NCI-H345 (cell line): ENCODE measurements at places on chromosomes 5 and 9.
A peak's percentile ranks its signal among the peaks of the same experiment; 100 is the strongest.

DNA sequence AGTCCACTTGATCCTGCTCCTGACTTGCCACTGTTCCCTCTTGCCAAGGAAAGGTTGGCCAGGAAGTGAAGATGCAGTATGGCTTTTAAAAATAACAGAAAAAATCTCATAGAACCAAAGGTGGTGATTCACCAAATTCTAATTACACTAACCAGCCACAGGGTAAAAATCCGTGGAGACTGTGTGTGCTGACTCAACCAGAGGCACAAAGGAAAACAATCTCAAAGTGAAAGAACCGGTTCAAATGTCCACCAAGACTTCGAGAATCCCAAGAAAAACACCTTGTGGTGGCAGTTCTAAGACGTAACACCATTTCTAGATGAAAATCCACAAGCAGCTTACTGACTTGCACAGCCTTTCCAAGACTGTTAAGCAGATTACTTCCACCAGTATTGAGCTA is 279.1 kb downstream of the TLE1 start:
- no peak for DNase-seq

DNA sequence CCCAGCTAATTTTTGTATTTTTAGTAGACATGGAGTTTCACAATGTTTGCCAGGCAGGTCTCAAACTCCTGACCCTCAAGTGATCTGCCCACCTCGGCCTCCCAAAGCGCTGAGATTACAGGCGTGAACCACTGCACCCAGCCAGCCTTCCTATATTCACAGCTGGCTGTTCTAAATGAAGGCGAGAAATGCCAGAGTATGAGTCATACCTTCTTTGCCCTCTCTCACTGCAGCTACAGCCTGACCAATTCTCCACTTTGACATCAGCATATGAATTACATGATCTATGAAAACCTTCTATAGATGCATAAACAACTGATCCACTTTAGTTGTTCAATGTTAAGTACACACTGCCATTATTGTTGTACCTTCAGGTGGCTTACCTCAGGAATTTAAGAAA is 14.5 kb downstream of the APTX start:
- no peak for DNase-seq

GRCh38 chr9:110659891-110660541 is 8.6 kb upstream of the MUSK start:
- DNase-seq: no peak

DNA sequence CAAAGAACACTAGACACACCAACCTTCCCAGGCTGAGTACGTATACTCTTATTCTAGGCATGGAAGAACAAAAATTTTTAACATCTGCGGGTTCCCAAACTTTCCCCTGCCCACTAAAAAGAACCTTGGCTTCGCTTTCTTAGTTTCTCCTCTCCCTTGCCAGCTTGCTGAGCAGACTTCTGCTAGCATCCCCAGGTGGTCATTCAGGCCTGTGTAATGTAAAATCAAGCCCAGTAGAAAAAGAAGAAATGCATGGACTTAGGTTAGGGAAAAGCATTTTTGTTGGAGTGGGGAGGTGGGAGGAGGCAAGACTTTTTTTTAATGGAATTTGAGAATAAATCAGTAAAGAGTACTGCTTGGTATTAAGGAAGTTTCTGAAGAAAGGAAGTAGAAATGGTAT is 331.0 kb upstream of the TLE4 start:
- no peak for DNase-seq

GRCh38 chr9:96186591-96187011 is 115.4 kb downstream of the HSD17B3 start:
- DNase-seq: no peak

GRCh38 chr9:84230355-84231145 is 110.0 kb downstream of the SLC28A3 start:
- no peak for DNase-seq

- DNase-seq: no peak
These were observed 48.4 kb upstream of the SUSD3 start for GRCh38 chr9:93010056-93010455.

DNA sequence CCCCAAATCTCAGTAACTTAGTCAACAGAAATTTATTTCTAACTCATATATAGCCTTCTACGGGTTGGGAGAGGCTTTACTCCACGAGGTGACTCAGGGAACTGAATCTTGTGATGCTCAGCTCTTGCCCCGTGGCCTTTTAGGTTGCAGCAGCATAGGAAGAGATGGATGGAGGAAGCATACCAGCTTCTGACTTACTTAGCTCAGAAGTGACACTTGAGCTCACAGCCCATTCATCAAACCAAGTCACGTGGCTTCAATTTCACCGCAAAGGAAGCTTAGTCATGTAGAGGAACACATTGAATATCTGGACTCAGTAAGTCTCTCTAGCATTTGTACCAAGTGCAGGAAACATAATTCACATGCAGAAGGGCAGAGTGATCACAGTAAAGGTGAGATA is 124.1 kb upstream of the KCNN2 start:
- DNase-seq: no peak

GRCh38 chr9:114311571-114312512 is 11.1 kb upstream of the ORM1 start:
- no peak for DNase-seq

GRCh38 chr9:19151425-19152159 is 24.3 kb upstream of the PLIN2 start:
- no peak for DNase-seq

DNA sequence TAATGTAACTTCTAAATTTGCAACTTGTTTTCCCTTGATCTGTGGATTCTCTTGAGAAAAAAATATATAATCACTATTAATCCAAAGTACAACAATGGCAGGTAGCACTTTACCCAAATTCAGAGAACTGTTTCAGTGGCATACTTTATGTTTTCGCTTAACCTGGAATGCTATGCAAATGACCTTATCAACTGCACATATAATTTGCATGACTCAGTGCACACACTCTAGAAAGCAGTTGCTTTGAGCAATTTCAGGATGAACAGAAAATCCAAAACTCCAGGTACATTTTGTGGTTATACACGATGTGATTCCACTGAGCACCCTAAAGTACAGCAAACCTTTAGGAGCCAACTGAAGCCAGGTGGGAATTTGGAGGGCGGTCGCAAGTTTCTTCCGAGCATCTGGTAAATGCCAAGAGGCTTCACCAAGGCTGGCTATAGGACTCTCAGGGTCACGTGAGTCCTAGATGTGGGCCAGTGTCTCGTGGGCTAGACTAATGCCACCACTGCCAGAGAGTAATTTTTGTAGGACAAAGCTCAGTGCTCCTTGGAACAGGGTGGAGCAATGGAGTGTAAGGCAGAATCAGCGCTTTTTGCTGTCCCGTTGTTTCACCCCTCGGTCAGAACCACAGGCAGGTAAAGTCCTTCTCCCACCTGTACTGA is 37.3 kb downstream of the DMGDH start:
- DNase-seq: no peak

GRCh38 chr9:78261403-78262001 is 25.6 kb downstream of the CEP78 start:
- DNase-seq: peak; percentile 11

DNA sequence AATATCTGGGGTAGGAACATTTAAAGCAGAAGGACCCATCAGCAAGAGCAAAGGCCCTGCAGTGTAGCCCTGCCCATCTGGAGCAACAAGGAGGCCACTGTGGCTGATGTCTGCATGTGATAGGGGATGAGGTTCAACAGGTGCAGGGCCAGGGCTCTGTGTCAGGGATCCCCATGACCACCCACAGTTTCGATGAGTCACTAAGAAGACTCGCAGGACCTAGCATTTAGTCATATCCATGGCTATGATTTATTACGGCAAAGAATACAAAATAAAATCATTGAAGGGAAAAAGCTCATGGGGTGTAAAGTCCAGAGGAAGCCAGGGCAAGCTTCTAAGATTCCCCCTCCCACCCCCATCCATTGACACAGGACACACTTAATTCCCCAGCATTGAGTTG is 188.6 kb downstream of the ADGRV1 start:
- DNase-seq: no peak

GRCh38 chr9:100449420-100449819 is 22.5 kb downstream of the MSANTD3 start:
- no peak for DNase-seq

DNA sequence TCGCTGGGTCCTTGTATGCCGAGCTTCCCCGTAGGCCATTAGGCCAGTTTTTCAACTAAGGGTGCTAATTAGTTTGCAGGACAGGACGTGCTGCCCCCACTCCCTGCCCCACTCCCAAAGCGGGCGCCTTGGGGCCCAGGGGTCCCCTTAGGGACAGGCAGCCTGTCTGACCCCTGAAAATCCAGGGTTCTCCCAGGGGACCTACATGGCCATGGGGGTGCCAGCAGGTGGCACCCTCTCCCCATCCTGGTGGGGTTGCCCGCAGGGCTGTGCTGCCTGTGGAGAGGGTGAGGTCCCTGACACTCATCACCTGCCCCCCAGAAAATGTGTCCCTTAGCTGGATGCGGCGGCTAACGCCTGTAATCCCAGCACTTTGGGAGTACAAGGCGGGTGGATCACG is 8.5 kb upstream of the CCDC187 start:
- peak; percentile 35 for DNase-seq

DNA sequence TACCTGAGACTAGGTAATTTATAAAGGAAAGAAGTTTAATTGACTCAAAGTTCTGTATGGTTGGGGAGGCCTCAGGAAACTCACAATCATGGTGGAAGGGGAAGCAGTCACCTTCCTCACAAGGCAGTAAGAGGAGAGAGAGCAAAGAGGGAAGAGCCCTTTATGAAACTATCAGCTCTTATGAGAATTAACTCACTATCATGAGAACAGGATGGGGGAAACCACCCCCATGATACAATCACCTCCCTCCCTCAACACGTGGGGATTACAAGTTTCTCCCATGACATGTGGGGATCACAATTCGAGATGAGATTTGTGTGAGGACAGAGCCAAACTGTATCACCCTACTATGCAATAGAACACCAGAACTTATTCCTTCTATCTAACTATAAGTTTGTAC is 27.9 kb downstream of the CD274 start:
- no peak for DNase-seq

GRCh38 chr5:93997562-93997961 is 256.2 kb upstream of the POU5F2 start:
- no peak for DNase-seq

GRCh38 chr5:151255621-151256286 is 2.8 kb downstream of the GM2A start:
- no peak for DNase-seq

DNA sequence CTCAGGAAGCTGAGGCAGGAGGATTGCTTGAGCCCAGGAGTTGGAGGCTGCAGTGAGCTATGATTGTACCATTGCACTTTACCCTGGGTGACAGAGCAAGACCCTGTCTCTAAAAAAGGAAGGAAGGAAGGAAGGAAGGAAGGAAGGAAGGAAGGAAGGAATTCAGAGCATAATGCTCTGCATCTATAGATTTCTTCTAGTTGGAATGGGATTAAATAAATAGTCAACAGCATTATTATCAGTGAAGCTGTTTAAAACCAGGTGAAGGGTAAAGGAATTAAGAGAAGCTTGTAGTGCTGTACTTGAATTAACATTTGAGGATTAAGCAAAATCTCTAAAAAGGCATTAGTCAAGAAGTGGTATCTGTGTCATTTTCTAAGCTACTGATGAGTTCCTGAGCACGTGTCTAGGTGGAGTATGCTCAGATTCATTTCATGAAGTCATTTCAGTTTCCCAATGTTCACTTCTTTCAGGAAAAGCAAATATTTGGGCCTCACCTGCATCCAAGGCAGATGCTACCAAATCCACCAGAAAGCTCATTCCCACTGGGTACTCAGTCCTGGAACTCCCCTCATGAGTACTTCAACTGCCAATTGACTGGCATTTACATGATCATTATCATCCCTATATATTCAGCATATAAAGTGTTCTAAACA is 8.4 kb downstream of the PDE6A start:
- peak; percentile 19 for DNase-seq

GRCh38 chr5:141814064-141814964 is 63.9 kb downstream of the PCDH1 start:
- DNase-seq: peak; percentile 54

DNA sequence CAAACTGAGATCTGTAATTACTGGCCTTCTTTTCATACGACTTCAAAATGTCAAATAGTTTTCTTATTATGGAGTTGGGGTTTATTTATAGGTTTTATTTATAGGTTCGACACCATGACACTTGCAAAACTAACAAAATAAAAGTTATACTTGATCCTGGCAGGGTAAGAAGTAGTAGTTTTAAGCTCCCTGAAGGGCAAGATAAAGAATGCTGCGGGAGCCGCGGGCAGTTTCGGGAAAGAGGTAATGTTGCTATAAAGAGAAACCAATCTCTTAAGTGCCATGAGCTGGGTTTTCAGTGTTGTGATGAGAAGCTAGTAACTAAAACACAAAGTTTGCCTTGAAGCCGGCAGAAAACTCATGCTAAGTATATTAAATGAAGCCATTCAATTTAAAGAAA is 24.8 kb downstream of the PTPN3 start:
- DNase-seq: no peak

- no peak for DNase-seq
These were observed 51.6 kb downstream of the ENTREP1 start for GRCh38 chr9:69376651-69377050.

GRCh38 chr5:919356-920000 is 26.8 kb downstream of the TRIP13 start:
- DNase-seq: no peak
